ENCODE measurements at places on chromosomes 11 and 22.

DNA sequence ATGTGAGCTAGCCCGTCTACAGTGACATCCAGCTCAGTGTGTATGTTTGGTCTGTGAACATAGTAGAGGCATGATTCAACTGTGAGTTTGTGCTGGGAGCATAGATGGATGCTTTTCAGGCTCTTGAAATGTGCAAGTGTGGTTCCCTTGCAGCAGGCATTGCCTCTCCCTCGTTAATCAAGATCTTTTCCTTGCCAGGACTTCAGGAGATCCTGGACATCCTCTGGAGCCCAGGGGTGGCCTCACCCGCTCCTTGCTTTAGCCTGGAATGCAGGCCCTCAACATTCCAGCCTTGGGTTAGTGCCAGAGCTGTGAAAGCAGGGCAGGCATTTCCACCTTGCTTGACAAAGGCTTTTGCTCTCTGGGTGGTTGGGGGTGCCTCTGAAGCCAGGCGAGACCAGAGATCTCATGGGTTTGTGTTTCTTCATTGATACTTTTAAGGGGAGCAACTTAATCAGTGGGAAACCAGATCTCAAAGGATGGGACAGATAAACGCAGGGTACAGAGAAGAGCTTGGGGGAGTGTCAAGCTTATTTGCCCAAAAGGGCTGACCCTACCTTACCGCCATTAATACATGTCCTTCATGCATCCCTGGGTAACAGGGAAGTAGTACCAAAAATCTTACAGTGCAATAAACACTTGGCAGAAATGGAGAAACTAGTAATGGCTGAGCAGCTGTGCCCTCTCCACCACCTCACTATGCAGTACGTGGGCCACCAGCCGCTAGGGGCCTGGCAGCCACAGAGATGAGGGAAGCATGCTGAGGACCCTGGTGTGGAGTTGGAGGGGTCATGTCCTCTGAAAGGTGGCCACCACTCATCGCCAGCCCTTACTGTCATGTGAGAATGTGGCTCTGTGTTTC is 72.1 kb downstream of the PTPRJ start:
- DNase-seq = no peak

GRCh38 chr11:8792710-8793109 is 110.1 kb downstream of the RPL27A start:
- no peak for DNase-seq

- DNase-seq = no peak
Observed at GRCh38 chr11:122162095-122162494, 46.1 kb upstream of the BLID start.

- DNase-seq = no peak
Observed at GRCh38 chr22:20514658-20515406, 7.4 kb downstream of the MED15 start.

DNA sequence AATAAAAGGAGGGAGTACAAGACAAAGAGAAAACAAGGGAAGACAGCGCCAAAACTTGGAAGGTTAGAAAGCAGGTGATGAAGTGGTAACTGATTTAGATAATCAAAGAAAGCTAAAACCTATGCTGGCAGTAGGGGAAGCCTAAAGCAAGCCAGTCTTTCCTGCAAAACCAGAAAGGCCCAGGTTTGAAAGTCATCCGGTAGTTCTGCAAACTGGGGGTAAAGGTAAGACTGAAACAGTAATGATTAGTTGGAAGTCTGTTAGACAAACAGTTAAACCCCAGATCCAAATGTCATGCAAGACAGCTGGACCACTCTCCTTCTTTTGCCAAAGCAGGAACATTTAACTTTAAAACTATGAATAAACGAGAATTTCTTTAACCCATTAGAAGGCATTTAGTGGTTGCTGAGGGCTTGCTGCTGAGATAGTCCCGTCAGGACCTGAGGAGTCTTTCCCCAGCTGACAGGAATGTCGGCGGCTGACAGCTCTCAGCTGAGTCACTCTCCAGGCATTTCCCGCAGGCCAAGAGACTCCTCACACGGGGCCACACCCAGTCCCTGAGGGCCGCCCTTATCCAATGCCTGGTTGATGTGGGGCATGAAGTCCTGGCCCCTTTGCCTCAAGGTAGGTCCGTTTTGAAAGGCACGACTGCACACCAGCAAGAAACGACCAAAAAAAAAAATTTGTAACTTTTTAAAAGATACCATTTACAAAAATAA is 36.3 kb upstream of the CFAP300 start:
- DNase-seq = no peak

DNA sequence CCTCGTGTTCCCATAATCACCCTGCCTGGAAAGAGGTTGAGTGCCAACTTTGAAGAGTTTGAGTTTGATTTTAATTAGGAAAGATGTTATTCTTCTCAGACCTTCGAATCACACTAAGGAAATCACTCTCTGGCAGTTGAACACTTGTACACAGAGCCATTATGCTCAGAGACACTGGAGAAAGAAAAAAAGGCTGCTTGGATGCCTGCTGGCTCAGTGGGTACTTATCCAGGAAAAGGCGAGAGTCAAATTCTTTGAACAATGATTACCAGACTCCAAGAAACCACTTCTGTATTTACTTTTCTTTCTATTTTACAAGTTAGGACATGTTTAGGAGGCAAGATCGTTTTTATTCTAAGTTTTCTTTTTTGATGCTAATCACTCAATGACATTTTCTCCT is 438.5 kb upstream of the FAT3 start:
- no peak for DNase-seq

GRCh38 chr11:68565768-68566167 is 105.2 kb downstream of the PPP6R3 start:
- no peak for DNase-seq

- no peak for DNase-seq
Observed at GRCh38 chr11:110989428-110990133, 255.9 kb upstream of the POU2AF2 start.

- no peak for DNase-seq
Observed at GRCh38 chr22:44401783-44402110, 89.0 kb upstream of the SHISAL1 start.

DNA sequence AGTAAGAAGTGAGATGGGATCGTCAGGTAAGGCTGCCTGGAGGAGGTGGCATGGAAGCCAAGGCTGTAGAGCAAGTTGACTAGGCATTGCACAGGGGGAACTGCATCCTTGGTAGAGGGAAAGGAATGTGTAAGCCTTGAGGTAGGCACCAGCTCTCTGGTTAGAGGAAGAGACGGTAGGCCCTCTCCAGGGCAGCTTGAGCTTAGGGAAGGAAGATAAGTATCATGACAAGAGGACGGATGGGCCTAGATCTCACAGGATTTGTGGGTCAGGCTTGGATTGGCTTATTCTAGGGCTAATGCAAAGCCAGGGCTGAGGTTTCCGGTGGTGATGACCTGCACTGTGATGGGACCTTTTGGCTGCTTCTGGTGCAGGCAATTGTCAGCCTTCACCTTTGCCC is 1035.8 kb downstream of the TBC1D22A start:
- DNase-seq = no peak

DNA sequence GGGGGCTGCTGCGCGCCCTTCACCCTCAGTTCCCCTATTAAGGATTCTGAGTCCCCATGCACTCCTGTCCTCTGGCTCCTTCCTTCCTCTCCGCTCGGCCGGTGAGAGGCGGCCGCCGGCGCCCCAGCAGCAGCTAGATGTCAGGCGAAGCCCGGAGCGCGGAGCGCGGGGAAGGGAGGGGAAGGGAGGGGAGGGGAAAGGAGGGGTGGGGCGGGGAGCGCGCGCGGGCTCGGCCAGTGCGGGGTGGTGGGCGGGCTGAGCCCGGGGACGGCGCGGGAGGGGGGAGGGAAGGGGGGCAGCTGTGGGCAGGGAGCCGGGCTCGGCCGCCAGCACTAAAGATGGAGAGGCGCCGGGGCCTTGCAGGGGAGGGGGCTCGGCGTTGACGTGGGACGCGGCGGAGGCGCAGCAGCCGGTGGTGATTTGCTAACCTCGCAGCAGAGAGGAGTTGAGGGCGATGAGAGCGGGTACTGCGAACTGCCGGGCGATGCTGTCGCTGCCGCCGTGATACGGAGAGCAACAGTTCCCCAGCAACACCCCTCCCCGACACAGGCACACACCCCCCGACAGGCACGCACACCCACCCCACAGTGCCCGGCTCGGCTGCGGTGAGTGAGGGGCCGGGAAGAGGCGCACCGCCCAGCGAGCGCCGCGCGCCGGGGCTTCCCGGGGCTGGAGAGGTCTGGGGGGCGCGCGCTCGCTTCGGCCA is at the start of gene ZBTB16:
TSS of gene ZBTB16 (plus strand) at position 434 of the 706 bp plus-strand sequence. CDS start 3,590 bp downstream, outside the sequence.
- DNase-seq = peak; percentile 76

DNA sequence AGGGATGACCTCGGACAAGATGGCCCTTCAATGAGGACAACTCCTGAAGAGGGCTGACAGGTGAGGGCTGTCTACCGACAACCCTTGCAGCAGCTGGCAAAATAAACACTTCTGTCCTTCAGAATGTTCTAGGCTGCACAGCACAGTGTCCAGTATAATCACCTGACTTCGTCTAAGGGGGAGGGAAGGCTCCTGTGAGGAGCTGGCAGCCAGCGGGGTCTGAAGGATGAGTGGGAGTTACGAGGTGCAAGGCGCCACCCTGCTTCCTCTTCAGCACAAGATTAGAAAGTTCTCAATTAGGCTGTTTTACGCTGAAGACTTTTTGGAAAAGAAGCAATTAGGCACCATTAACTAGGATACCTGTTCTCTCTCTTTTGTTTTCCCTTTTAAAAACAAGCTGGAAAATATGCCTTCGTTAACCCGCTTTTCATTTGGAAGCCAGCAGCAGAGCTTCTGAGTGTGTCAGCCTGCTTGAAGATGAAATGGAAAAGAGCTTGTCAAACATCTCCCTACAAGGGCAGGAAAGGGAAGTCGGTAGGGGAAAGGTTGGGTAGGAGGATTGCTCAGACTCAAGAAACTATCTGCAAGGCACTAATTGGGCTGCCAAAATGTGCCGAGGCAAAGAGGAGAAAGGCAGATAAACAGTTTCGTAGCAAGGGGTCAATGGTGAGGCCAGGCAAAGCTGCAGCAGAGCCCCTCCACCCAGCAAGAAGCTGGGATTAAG is 592.2 kb upstream of the CADM1 start:
- DNase-seq = no peak

DNA sequence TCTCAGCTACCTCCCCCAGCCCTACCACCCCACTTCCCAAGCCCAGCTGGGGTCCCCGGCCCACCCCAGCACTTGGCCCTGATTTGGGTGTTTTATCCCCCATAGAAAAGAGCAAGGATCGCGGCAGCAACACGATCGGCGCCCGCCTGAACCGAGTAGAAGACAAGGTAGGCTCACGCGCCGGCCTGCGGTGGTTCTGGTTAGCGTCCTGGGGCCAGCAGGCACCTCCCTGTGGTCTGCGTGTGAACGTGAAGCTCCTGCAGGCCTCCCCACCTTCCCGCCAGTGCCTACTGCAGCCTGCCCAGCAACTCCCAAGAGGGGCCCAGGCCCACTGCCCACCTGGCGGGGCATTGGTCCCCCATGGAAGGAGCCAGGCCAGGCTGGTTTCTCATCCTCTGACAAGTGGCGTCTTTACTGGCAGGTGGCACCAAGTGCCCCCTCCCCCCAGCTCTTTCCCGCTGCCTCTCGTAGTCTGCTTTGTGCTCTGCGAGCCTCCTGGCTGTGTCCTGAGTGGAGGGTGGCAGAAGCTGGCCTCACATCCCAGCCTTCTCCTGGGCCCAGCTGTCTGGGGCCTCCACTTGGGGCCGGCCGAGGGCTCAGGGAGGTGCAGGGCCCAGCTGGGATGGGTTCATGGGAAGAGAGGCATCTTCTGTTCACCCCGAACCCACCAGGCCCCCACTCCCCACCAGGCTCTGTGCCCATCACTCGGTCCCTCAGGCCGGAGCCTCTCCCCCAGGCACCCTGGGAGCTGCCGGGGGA is 78.3 kb upstream of the KCNQ1OT1 start:
- DNase-seq = peak; percentile 17

DNA sequence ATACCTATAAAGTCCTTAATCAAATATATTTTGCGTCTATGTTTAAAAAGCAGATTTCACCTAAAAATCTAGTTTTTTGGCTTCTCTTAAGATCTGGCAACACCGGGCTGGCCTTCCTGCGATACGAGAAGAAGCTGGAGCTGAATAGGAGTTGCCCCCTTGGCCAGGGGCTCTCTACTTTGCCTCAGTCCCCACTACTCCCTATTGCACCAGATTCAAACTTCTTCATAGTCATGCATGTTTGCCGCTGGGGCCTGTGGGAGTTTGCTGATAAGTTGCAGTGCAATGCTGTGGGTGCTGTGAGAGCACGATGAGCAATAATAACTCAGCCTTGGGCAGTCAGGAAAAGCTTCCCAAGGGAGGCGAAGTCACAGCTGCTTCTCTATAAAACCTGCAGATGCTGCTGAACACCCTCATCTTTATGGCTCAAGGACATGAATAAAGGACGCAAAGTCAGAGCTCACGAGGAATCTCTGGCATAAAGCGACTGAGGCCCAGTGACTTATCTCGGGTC is 15.2 kb upstream of the EIF3D start:
- no peak for DNase-seq

DNA sequence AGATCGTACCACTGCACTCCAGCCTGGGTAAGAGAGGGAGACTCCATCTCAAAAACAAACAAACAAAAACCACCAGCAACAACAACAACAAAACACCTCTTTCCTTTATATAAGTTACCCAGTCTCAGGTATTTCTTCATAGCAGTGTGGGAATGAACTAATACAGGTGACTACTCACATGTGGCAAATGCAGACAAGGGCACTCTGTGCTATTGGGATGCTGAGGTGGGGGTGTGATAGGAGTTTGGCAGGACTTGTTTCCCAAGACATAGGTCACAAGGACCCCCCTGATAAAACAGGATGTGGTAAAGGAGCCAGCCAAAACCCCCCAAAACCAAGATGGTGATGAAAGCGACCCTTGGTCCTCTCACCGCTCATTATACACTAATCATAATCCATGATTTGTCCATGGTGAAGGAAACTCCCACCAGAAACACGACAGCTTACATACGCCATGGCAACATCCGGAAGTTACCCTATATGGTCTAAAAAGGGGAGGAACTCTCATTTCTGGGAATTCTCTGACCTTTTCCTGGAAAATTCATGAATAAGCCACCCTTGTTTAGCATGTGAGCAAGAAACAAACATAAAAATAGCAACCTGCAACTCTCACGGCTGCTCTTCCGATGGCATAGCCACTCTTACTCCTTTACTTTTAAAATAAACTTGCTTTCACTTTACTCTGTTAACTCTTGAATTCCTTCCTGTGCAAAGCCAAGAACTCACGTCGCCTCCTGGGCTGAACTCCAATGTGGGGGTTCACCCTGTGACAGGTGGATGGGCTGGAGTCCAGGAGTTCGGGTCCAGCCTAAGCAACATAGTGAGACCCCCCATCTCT is 18.8 kb upstream of the INCENP start:
- DNase-seq = no peak

GRCh38 chr22:38034884-38035529 is 22.2 kb upstream of the PICK1 start:
- DNase-seq = no peak

DNA sequence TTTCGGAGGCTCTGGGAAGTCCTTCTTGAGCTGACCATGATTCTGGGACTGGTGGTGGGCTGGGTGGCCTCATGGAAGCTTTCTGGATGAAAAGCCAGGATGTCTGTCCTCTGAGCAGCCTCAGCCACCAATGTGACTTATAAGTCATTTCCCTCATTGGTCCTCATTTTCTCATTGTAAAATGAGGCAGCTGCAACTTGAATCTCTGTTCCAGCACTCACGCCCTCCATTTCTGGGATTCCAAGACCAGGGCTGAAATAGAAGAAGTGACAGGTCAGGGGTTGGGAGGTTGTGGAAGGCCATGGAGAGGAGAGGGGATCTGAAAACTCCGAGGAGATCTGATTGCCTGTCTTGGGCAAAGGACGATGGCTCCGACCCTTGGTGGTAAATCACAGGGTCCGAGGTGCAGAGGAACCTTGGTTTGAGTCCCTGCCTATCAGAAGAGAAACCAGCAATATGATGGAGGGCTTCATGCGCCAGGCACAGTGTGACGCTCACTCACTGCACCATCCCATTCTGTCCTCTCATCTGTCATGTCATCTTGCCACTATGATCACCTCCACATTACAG is 38.3 kb downstream of the TSPAN18 start:
- no peak for DNase-seq

- DNase-seq = no peak
Observed at GRCh38 chr11:2652333-2653197, 47.2 kb downstream of the KCNQ1OT1 start.
